Ecto neural progenitor cell (in vitro differentiated cells): ENCODE measurements at places on chromosomes 2 and 18.

DNA sequence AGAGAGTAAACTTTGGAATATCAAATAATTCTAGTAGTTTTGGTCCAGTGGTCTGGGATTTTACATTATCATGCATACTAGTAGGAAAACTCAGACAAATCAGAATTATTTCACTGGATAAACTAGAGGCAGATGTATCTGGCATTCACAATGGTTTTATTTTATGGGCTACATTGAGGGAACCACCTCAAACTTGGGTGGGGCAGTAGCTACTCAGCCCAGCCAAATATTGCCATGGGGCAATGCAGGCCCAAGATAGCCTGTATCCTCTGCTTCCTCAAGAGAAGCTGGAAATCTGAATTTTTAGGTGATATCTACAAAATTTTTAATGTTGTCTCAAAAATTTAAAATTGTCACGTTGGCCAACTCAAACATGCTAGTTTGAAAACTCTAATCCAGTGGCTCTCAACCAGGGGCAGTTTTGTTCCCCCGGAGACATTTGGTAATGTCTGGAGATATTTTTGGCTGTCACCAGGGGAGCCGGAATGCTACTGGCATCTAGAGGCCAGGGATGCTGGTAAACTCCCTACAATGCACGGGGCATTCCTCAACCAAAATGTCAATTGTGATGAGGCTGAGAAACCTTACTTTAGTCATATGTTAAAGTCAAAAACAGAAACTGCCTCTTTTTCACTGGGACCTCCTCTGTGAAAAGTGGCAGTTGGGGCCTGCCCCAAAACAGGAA, 172.8 kb upstream of the SPRED2 start:
- no peak for DNase-seq

- DNase-seq: no peak
Observed at GRCh38 chr2:232697807-232698110, 628 bp downstream of the GIGYF2 start.

GRCh38 chr18:77065221-77065981, 67.2 kb downstream of the MBP start:
- DNase-seq: no peak

- DNase-seq: peak; percentile 45
Observed at GRCh38 chr2:43032213-43033015, 194.0 kb downstream of the ZFP36L2 start.

- no peak for DNase-seq
Observed at GRCh38 chr2:230691005-230691647, 21.5 kb upstream of the CAB39 start.

- DNase-seq: no peak
Observed at GRCh38 chr18:73979742-73980141, 167.9 kb downstream of the FBXO15 start.

- no peak for DNase-seq
Observed at GRCh38 chr2:210170196-210170445, 1.1 kb downstream of the KANSL1L start.

- DNase-seq: no peak
Observed at GRCh38 chr2:98568161-98568956, 40.0 kb downstream of the COA5 start.

DNA sequence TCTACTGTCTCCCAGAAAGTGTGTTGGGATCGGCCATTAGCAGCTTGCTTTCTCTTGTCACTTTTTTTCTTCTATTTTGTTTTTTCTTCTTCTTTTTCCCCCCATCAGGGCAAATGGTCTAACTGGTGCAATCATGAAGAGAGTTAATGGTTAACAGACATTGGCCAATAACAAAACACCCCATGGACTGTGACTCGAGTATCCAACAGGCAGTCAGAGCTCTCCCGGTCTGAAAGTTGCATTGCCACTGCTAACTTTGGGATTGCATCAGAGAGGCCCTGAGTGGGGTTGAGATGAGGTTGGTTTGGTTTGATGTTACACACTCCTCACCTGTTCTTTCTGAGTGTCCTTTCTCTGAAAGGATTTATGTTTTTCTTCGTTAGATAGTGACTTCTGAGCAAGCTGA, 12.9 kb upstream of the SNORC start:
- no peak for DNase-seq

DNA sequence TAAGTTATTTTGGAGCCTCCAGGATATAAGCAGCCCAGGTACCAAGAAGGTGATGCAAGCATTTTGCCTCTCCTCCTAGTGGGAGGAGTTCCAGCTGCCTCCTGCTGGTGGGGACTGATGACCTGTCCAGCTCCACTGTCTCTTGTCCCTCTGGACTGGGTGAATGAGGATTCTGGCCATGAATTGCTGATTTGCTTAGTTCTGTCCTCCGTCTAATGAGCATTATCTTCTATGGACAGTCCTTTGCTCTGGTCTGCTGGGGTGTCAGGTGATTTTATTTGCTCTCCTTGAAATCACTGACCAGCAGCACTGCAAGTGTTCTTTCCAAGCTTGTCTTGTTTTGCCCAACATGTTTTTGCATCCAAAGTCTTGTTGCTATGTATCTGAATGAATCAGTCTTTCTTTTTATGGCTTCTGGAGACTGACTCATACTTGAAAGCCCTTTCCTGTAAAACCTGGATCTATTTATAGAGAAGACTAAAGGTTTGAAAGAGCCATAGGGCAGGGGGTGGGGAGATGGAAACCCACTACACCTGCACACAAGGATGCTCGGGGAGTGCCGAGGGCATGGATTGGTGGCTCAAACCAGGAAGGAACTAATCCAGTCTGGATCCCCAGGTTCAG, 40.5 kb upstream of the EFHD1 start:
- no peak for DNase-seq

GRCh38 chr18:45252474-45252873, 362.8 kb upstream of the SLC14A2 start:
- no peak for DNase-seq

DNA sequence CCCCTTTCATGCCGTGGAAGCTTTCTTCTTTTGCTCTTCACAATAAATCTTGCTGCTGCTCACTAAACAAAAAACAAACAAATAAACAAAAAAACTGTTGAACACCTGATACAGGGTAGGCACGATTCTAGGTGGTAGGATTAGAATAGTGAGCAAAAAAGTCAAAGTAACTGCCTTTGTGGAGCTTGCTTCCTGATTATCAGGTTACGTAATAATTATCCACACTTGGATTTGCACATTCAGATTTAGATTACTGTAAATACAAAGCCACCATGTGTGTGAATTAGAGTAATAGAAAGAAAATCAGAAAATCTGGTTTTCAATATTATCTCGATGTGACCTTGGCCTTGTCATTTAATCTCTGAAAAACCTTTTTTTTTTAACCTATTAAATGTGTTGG, 307.1 kb downstream of the NRXN1 start:
- no peak for DNase-seq

- DNase-seq: no peak
Observed at GRCh38 chr2:211144078-211144477, 587.7 kb downstream of the CPS1 start.

DNA sequence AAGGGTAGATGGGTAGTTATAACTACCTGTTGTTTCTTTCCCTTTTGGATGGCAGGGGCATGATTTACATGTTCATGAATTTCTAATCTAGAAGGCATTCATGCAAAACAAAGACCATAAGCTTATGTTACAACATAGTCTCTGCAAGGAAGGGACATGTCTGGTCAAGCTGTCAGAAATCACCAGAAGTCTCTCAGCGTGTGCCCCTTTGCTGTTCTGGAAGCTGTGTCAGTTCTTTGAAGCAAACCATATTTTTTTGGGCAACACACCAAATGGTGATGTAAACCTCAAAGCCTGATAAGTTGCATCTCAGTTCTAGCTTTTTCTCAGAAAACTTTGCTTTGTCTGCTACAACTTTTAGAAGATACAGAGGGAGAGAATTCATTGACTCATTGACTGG, 173.5 kb upstream of the CTAGE1 start:
- DNase-seq: no peak

DNA sequence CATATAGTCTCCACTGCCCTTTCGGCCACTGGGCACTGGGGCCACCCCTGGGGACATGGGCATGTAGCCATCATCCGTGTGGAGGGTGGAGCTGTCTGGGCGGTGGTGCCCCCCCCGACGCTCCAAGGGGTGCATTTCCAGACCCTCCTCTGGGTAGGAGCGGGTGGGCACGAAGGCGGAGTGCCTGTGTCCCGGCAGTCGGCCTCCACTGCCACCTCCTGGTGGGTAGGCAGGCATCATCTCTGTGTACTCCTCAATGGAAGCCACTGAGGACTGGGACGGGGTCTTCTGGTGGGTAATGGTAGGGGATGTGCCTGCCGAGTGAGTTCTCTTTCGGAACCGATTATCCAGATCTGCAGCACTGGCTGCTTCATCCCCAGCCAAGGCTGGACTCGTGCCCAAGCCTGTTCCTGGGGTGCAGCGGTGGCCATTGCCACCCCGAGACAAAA, 2.8 kb downstream of the IRS1 start:
- DNase-seq: peak; percentile 51

GRCh38 chr2:105541189-105542050, 142.6 kb upstream of the FHL2 start:
- no peak for DNase-seq

GRCh38 chr18:8229787-8230186, 379.4 kb upstream of the RAB12 start:
- DNase-seq: no peak

DNA sequence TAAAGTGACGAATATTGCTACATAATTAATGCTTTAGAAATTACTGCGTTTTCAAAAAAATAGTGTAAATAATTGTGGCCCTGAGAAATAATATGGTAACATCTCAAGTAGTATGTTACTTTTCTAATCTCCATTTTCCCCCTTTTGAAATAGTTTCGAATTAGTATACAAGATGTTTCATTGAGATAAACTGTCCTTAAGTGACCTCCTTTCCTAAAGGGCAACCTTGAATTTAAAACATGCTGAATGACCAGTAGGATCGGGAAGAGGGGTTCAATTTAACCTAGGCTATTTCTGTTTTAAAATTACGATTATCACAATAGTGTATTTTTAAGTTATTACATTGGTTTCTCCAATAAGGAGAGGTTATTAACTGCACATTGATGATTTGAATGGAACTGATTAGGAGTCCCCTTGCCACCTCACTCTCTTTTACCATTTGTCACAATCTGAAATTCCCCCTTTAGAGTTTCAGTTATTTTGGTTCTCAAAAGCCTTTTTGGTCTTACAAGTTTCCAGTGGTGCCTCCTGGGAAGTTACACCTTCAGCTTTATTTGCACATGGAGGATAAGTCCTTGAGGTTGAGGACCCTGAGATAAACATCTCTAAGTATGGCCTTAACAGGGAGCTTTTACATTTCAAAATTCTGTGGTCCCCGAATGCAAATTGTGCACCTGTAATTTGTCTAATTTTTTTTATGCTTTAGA, 2.3 kb downstream of the ACTR3 start:
- no peak for DNase-seq

- no peak for DNase-seq
Observed at GRCh38 chr2:67812682-67813081, 250.1 kb downstream of the C1D start.

GRCh38 chr2:184078496-184078895, 519.8 kb upstream of the ZNF804A start:
- no peak for DNase-seq

DNA sequence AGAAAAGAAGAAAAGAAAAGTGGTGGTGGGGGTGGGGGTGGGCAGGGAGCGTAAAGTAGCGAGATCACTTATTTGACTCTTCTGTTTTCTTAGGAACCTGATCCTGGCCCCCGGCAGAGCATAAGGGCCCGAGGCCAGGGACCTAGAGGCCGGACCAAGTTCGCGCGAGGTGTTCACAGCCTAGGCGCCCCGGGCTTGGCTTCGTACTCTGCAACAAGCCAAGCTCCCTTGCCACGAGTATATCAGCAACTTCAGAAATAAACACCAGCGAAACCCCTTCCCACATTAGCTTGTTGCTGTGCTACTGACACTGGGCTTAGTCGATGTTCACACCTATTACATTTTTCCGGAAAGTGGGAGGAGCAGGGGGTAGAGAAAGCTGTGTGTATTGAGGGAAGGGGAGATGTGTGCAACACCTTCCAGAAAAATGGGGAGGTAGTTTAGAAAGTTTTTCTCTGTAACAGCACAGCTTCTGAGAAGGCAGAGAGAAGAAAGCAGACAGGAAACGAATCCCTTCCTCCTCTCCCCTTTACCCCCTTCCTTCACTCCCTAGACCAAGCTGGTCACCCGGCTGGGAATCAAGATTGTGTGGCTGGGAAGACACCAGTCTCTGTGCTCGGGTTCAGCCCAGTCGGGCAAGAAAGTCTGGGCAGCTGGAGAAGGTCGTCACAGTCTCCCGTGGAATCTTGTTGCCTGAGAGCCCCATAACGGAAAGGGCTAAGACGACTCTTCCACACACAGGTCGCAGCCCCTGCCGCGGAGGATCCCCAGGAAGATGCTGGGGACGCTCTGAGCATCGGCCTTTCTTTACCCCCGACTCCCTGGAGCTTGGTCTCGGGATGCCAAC, 12.0 kb upstream of the SATB2 start:
- no peak for DNase-seq

GRCh38 chr2:196528486-196529223, 110.9 kb upstream of the CCDC150 start:
- DNase-seq: no peak

- no peak for DNase-seq
Observed at GRCh38 chr2:197416268-197416667, 18.6 kb downstream of the SF3B1 start.

- DNase-seq: peak; percentile 76
Observed at GRCh38 chr2:206981739-206982340, 42.5 kb downstream of the CPO start.
